Smooth muscle cell of trachea (primary cell): ENCODE measurements at places on chromosomes 16 and 17. TPM values are rescaled to one million over a fixed set of nuclear protein-coding genes. Genes with fewer than 3 reads are reported as not detected.

Gene UBFD1
- 71.0 and 152 TPM in 2 replicates for total RNA-seq

Gene PERCC1
- total RNA-seq: 0.17 TPM in 1 of 2 replicates, not detected in the other

Gene CACNG3
- not detected in 2 replicates for total RNA-seq

Gene PCGF2
- total RNA-seq: 2.3 and 4.4 TPM in 2 replicates

Gene UTS2R
- 0.15 TPM in 1 of 2 replicates, not detected in the other for total RNA-seq

Gene ZDHHC1
- total RNA-seq: 9.9 and 10.9 TPM in 2 replicates

Gene CTRL
- 0.33 and 0.44 TPM in 2 replicates for total RNA-seq

Gene MYH3
- total RNA-seq: 0.33 and 0.44 TPM in 2 replicates

Gene PRSS27
- 0.58 and 1.3 TPM in 2 replicates for total RNA-seq

Gene ANKRD40CL
- not detected in 2 replicates for total RNA-seq

Gene KCNJ18
- not detected in 2 replicates for total RNA-seq

Gene MT1E
- 167 and 190 TPM in 2 replicates for total RNA-seq

Gene KRTAP2-1
- total RNA-seq: not detected in 2 replicates

Gene HOXB8
- total RNA-seq: not detected in 2 replicates

Gene CIBAR2
- total RNA-seq: 0.17 TPM in 1 of 2 replicates, not detected in the other

Gene FBXW10B
- total RNA-seq: 0.15 and 0.50 TPM in 2 replicates

Gene TMEM238L
- total RNA-seq: not detected in 2 replicates

Gene TMIGD1
- total RNA-seq: not detected in 2 replicates

Gene TBC1D28
- not detected in 2 replicates for total RNA-seq

Gene COX4I1
- 399 and 413 TPM in 2 replicates for total RNA-seq

Gene NKD1
- under 0.01 TPM in 2 replicates for total RNA-seq

Gene WFDC1
- 0.44 and 3.6 TPM in 2 replicates for total RNA-seq

Gene EXOC3L1
- 0.17 TPM in 1 of 2 replicates, not detected in the other for total RNA-seq

Gene FOXN1
- total RNA-seq: not detected in 2 replicates

Gene GAS7
- total RNA-seq: 8.3 and 8.4 TPM in 2 replicates

Gene CCDC40
- 2.0 and 4.5 TPM in 2 replicates for total RNA-seq

Gene UBTF
- total RNA-seq: 49.2 and 65.3 TPM in 2 replicates

Gene RAB26
- total RNA-seq: 1.2 and 2.9 TPM in 2 replicates

Gene SLC35G6
- total RNA-seq: not detected in 2 replicates

Gene PLCG2
- 0.83 and 1.2 TPM in 2 replicates for total RNA-seq

Gene CCL8
- total RNA-seq: 1.2 TPM in 1 of 2 replicates, not detected in the other

Gene BCAR1
- 36.1 and 59.4 TPM in 2 replicates for total RNA-seq

Gene LRRC75A
- 1.2 and 4.5 TPM in 2 replicates for total RNA-seq

Gene ATP2C2
- total RNA-seq: not detected in 2 replicates

Gene TPSG1
- total RNA-seq: not detected in 2 replicates

Gene MYH11
- under 0.01 TPM in 2 replicates for total RNA-seq

Gene NRN1L
- total RNA-seq: 0.73 TPM in 1 of 2 replicates, not detected in the other

Gene HOXB1
- not detected in 2 replicates for total RNA-seq

Gene OR4D1
- total RNA-seq: under 0.01 TPM in 1 of 2 replicates, not detected in the other

Gene CDRT15L2
- not detected in 2 replicates for total RNA-seq

Gene HID1
- 0.29 and 0.66 TPM in 2 replicates for total RNA-seq

Gene CA5A
- not detected in 2 replicates for total RNA-seq

Gene CRYBA1
- total RNA-seq: 0.15 and 0.33 TPM in 2 replicates
